ENCODE measurements at places on chromosomes 3 and 15.
A peak's percentile ranks its signal among the peaks of the same experiment; 100 is the strongest.

GRCh38 chr15:87816016-87816415 lies 440.5 kb downstream of the NTRK3 start:
- no peak for DNase-seq

DNA sequence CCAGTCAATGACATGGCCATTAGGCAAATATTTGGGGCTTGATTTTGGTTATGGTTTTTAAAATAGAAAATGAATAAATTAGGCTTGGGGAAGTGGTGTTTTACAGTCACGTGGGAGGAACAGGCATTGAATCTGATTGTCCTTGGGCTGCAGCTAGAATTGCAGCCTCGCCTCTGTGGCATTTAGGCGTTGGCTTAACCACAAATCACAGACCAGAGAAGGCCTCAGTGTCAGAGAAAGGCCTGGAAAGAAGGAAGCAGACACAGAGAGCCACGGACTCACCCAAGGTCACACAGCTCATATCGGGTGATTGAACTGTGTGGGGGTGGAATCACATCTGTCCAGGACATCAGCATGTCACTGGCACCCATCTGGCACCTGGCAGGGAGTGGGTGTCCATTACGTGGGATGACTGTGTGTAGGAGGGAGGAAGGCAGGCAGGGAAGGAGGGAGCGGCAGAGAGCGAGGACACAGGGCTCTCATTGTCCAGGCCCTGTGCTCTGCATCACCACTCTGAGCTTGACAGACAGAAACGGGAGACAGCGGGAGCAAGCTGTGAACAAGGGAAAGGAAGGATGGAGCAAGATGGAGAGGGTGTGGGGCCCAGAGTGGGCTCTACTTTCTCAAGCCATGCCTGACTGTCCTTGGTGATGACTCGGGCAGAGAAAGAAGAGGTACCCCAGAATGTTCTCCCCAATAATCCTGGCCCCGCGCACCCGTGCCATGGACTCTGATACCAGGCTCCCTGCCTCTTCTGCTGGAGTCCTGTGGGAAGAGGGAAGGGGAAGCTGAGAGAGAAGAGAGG lies 186.4 kb downstream of the FAM43A start:
- DNase-seq, result no peak

GRCh38 chr15:85606738-85607137 lies 188.0 kb downstream of the KLHL25 start:
- no peak for DNase-seq

DNA sequence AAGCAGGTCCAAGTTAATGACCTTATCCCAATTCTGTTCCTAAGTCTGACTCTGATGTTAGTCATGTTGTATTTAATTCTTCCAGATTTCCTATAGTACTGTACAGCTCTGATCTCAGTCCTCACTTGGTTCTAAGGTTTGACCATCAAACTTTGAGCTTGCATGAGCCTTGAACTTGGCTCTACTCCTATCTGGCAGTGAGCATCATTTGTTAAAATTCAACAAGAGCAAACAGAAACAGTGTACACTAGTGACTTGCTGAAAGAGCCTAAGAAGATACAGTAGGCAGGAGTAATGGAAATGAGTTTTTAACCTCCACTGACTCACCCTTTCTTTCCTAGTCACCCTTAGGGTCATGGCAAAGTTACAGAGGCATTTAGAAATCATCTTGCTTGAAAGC lies 451.1 kb upstream of the TPRG1 start:
- no peak for DNase-seq

DNA sequence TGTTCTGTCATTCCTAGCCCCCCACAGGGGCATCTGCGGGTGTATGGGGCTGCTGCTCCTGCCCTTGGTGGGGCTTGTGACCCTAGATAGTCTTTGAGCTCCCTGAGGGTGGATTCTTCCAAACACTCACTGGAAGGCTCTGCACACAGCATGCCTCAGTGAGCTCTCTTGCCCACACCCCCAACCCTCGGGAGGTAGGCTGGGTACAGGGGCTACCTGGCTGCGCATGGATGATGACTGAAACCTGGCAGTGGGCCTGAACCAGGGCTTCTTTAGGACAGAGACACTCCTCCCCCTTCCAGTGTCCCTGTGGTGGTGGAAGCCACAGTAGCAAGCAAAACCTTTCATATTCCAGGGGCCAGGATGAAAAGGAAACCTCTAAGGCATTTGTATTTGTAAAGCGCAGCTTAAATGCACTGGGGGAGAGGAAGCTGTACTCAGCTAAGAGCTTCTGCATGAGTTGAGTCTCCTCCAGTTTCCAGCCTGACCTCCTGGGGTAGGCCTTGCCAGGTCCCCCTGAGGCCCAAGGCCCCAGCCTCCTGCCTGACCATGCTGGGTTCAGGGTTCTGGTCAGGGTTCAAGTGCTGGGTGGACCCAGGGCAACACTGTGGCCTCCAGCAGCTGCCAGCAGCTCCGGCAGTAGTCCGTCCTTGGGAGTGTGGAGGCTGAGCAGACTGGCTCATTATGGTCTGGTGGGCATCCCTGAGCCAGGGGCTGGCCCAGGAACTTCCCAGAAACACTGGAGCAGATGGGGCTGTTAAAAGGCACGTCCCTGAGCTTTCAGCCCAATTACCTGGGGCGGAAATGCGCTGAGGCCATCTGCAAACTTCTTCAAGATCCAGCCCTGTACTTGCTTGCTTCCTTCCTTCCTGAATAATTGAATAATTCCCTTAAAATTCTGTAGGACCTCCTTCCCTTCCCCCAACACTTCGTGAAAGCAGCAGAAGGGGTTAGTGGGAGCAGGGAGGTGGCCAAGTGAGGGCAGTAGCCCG lies 89.7 kb downstream of the HMG20A start:
- no peak for DNase-seq

DNA sequence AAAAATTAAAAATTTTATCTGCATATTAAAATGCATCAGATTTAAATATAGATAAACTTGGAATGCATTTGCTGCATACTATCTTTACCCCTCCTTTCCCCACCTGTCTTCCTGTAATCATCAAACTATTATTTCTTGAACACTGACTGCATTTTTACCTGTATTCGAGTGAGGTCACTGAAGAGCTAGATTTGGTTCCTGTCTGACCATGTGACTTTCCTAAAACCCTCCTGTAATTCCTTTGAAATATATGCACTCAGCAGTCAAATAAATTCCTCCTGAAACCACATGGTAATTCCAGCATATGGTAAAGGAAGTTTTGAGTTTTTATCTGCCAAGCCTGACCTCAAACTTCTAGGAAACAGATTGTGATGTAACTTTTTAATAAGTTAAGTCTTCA lies 445.6 kb upstream of the FRG2C start:
- no peak for DNase-seq

- no peak for DNase-seq
These were observed 7.8 kb downstream of the MAP2K1 start for GRCh38 chr15:66394472-66394871.

DNA sequence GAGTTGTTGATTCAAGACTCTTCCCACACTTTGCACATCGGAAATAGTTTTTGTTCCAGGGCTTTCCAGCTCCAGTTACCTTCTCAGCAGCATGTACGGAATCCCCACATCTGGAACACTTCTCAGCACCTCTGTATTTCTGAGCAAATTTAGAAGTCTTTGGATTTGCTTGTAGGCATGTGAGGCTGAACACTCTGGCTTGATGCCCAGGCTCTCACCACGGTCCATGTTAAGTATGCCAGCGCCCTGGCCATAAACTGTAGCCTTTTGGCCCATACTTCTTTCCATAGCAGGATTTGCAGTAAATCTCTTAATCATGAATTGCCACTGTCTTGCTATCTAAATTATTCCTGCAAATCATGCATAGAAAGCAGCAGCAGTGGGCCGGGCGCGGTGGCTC lies 24.4 kb downstream of the ATP2C1 start:
- DNase-seq, result no peak

GRCh38 chr15:33013827-33014445 lies 180.6 kb downstream of the FMN1 start:
- DNase-seq, result no peak

- DNase-seq, result peak; percentile 36
These were observed 267.1 kb downstream of the RPLP1 start for GRCh38 chr15:69719527-69720240.

Measured in activated T-helper 9 cell treated with anti-CD3 and anti-CD28 coated beads, Interleukin-2, amount 50 U/mL, for 16 hours (primary cell).